Activated CD8-positive, alpha-beta memory T cell treated with anti-CD3 and anti-CD28 coated beads for 36 hours (primary cell): ENCODE measurements at places on chromosomes 13 and 19. TPM values are rescaled to one million over a fixed set of nuclear protein-coding genes. Genes with fewer than 3 reads are reported as not detected.

The KIR2DL4 gene
- 0.13 TPM for total RNA-seq

The PABPC3 gene
- total RNA-seq = 0.57 TPM

The EDNRB gene
- total RNA-seq = not detected

The SKA3 gene
- 39.4 TPM for total RNA-seq

The GGACT gene
- total RNA-seq = 3.8 TPM

The QPCTL gene
- total RNA-seq = 20.1 TPM

The TRAPPC2B gene
- total RNA-seq = 7.1 TPM

The KIR3DL1 gene
- 0.23 TPM for total RNA-seq

The ZNF665 gene
- 4.3 TPM for total RNA-seq

The AMH gene
- 6.3 TPM for total RNA-seq

The RASAL3 gene
- total RNA-seq = 104 TPM

The ZNF414 gene
- total RNA-seq = 22.2 TPM

The EID2B gene
- total RNA-seq = 3.2 TPM

The ANKLE1 gene
- 20.6 TPM for total RNA-seq

The PSG3 gene
- total RNA-seq = not detected

The CCDC9 gene
- 22.3 TPM for total RNA-seq

The KLK12 gene
- total RNA-seq = not detected

The ZNF221 gene
- total RNA-seq = 1.4 TPM

The ZNF723 gene
- not detected for total RNA-seq

The SRRM5 gene
- total RNA-seq = 0.08 TPM

The TINCR gene
- total RNA-seq = 0.27 TPM

The PLK5 gene
- not detected for total RNA-seq

The ZNF564 gene
- 6.9 TPM for total RNA-seq

The DAND5 gene
- not detected for total RNA-seq

The SOX1 gene
- total RNA-seq = not detected

The ZNF99 gene
- total RNA-seq = not detected

The CKM gene
- total RNA-seq = not detected

The CLEC17A gene
- total RNA-seq = 1.3 TPM

The FEM1A gene
- total RNA-seq = 22.0 TPM
